Adrenal gland (tissue), 19 donors: ENCODE measurements at places on chromosomes 13 and 19. TPM values are rescaled to one million over a fixed set of nuclear protein-coding genes. Genes with fewer than 3 reads are reported as not detected.

The IL12RB1 gene
- 1.8 TPM for polyA plus RNA-seq

The BRCA2 gene
- polyA plus RNA-seq, result 0.07 TPM

The NCAN gene
- polyA plus RNA-seq, result 0.11 TPM

The SHISA7 gene
- polyA plus RNA-seq, result 1.3 TPM

The KLK5 gene
- polyA plus RNA-seq, result not detected

The RNF225 gene
- not detected for polyA plus RNA-seq

The ZNF681 gene
- polyA plus RNA-seq, result 0.72 TPM

The APOC1 gene
- 2,292 TPM for polyA plus RNA-seq

The FPR3 gene
- polyA plus RNA-seq, result 5.1 TPM

The OR10H1 gene
- polyA plus RNA-seq, result not detected
